ENCODE measurements at places on chromosomes 13 and 19. TPM values are rescaled to one million over a fixed set of nuclear protein-coding genes. Genes with fewer than 3 reads are reported as not detected.

DNA sequence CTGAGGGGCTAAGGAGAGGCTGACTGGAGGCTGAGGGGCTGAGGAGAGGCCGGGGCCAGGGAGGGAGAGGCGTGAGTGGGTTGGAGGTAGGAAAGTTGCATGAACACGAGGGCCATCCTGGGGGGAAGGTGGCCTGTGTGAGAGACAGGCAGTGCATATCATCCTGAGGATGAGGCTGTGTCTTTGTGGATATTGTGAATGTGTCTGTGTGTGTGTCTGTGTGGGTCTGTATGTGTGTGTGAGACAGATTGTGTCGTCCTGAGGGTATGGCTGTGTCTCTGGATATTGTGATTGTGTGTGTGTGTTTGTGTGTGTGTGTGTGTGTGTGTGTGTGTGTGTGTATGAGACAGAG, 422 bp downstream of the ZNF71 start:
- DNase-seq = no peak

Gene CEACAM6
- 2.2 TPM for total RNA-seq

Gene PBX4
- total RNA-seq = 3.9 TPM

Gene ZNF614
- total RNA-seq = 21.1 TPM

Gene APOC1
- total RNA-seq = 3.5 TPM

- DNase-seq = no peak
These were observed 7.1 kb downstream of the LATS2 start for GRCh38 chr13:21054313-21054712.

Gene SIGLEC8
- 0.90 TPM for total RNA-seq

Gene CACNG7
- 0.26 TPM for total RNA-seq

Gene SPC24
- 21.1 TPM for total RNA-seq

DNA sequence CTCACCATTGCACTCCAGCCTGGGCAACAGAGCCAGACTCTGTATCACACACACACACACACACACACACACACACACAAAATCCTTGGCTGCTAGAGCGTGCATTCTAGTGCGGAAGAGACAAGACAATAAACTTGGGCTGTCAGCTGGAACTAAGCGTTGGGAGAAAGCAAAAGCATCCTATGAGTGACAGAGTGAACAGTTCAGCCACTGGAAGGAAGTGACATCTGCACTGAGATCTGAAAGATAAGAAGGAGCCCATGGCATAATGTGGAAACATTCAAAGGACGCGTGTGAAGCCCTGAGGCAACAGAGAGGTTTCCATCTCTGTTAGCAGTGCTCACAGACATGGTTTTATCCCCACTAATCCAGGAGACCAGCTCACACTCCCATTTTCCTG, 3.5 kb upstream of the SLC1A5 start:
- DNase-seq = no peak

GRCh38 chr19:33933931-33934330, 137.3 kb downstream of the KCTD15 start:
- DNase-seq = no peak

DNA sequence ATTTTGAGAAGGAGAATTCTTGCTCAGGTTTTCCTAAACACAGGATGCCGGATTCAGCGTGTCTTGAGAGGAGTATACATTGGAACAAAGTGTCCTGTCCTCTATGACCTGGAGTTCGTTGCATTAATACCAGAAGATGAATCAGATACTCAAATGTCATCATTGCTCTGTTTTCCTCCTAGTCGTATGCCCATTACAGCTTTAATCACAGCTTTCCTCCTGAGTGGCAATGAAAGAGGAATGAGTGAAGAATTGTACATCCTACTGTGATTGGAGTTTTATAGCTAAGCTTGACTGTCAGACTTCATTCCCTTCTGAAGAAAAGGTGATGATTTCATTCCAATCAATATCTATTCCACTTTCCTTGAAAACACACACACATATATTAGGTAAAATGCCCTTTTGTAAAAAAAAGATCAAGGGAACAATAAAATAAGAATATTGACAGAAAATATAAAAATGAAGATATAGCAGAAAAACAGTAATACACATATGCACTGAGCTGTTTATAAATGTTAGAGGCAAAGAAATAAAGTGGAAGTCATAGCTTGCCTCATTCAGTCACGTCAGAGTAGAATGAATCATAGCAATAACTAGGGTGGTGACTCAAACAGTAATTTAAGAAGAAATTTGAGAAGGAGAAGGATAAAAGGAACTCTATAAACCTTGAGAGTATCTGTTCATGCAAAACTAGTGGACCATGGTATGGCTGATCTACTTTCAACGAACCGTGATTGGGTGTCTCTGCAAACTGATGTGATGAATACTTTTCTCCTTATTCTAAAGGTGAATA, 501.5 kb downstream of the SUCLA2 start:
- no peak for DNase-seq

Gene ODAD3
- total RNA-seq = 0.48 TPM

Data from urinary bladder (tissue), 4 donors.